ENCODE measurements at places on chromosomes 12 and 14. TPM values are rescaled to one million over a fixed set of nuclear protein-coding genes. Genes with fewer than 3 reads are reported as not detected.
A peak's percentile ranks its signal among the peaks of the same experiment; 100 is the strongest.

DNA sequence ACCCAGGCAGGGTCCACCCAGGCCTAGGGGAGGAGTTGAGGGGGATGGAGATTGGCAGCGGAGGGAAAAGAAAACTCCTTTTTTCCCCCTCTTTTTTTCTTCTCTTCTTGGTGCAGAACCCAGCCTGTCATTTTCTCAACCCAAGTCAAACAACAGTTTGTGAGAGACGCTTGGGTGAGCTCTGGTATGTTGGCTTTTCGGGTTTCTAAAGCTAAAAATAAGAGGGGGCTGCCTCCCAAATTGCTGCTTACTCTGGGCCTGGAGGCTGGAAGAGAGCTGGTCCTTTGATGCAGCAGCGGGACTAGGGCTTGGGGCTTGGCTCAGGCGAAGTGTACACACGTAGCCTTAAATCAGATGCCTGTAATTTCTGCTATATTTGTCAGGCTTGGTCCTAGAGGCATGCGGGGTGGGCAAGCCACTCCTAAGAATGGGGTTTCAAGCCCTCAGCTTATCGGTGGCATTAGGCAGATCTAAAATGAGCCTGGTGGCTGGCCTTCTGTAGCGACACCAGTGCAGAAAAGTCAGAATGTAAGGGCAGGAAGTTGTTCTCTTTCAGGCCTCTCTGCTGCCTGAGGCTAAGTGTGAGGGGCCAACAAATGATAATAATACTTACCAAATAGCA is 816 bp upstream of the SLC8A3 start:
- DNase-seq = no peak

DNA sequence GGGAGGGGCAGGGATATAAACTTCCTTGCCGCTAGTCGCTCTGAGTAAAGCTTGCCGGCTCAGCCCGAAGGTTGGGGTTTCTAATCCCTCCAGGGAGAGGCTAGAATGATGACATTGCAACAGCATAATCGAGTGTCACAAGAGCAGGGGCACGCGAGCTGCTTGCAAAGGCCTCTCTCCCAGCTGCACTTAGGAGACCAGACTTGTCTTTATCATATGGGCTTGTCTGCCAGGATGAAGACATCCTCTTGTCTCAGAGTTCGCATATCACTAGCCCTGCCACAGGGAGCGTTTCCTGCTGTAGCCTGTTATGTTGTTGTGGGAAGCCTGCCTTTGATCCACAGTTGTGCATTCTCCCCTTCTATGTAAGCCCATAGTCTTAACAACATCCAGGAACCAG is 180.0 kb downstream of the ESR2 start:
- no peak for DNase-seq

DNA sequence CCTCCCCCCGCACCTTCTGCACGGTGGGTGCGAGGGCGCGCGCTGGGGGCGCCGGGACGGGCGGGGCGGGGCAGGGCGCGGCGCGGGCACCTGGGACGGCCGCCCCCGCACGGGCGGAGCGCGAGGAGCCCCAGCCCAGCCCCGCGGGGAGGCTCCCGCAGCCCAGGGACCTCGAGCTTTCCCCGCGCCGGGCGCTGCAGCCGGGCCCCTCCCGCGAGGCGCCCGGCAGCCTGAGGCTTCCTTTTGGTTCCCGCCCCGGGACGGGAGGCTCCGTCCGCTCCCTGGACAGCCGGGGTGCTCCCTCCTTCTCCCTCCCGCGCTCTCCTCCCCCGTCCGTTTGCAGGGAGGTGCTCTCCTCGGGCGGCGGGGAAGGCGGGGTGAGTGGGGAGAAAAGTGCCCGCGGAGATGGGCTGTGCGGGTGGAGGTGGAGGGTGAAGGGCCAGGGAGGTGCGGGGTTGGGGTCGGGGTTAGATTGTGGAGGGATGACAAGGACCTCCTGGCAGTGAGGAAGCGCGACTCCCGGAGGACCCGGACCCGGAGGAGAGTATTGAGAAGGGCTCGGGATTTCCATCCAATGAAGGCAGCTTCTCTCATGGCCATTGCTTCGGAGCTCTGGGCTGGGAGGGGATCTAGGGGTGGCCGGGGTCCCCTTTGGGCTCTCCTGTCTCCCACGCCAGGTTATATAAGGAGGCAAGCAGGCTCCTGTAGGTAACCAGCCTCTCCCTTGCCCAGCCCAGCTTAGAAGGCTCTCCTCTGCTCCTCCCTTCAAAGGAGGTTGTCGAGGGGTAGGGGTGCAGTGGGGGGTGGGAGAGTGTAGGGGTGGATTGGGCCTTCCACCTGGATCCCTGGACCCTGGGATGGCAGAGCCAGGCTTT is 645 bp downstream of the JDP2 start:
- DNase-seq = no peak

DNA sequence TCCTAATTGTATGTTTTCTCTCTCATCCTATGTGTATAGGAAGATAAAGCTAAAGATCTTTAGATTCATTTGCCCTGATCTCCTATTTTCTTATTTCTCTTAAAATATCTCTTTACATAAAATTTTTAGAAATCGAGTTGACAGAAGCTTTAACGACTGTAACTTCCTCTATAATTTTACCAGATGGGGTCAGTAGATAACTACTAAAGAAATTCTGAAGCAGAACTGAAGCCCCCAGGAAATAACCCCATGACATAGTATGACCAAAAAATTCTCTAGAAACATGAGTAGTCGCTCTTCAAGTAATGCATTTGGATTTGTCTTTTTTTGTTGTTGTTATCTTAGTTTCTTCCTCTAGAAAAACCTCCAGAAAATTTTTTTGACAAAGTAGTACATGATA is 288.0 kb downstream of the ERC1 start:
- DNase-seq = no peak

DNA sequence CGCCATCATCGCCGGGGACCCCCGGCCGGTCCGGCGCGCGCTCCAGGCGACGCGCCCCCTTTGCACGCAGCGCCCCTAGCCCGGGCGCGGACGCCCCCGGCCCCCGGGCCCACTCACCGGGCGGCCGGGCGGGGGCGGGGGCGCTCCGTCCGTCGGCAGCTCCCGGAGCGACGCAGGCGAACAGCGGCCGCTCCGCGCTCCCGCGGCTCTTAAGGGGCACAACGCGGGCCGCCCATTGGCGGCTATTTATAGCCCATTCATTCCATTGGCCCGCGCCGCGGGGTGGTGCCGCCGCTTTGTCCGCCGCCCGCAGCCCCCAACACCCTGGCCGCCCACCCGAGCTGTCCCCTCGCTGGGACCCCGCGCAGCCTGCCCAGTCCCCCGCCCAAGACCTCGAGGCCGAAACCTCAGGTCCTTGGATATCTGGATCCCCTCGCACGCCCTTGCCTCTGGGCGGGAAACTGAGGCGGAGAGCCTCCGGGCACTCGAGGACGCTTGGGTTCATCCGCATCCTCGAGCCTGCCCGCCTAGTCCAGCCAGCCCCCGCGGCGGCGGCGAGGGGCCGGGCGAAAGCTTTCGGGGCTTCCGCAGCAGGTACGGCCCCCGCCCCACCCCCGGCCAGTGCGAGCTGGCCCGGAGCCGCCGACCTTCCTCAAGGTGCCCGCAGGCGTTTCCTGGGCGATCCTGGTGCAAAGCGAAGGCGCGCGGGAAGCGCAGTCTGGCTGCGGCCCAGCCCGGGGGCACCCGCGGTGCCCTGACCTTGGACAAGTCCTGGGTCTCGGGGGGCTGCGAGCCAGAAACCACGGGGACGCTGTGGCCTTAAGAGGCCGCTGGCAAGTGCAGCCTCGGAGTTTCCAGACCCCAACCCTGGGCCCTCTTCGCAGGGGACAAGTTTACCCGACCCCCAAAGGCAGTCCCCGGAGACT is at the start of gene CKB:
Gene CKB (minus strand): TSS at position 182 of the 926 bp plus-strand sequence. CDS start 337 bp downstream, outside the sequence.
- DNase-seq = peak; percentile 51

DNA sequence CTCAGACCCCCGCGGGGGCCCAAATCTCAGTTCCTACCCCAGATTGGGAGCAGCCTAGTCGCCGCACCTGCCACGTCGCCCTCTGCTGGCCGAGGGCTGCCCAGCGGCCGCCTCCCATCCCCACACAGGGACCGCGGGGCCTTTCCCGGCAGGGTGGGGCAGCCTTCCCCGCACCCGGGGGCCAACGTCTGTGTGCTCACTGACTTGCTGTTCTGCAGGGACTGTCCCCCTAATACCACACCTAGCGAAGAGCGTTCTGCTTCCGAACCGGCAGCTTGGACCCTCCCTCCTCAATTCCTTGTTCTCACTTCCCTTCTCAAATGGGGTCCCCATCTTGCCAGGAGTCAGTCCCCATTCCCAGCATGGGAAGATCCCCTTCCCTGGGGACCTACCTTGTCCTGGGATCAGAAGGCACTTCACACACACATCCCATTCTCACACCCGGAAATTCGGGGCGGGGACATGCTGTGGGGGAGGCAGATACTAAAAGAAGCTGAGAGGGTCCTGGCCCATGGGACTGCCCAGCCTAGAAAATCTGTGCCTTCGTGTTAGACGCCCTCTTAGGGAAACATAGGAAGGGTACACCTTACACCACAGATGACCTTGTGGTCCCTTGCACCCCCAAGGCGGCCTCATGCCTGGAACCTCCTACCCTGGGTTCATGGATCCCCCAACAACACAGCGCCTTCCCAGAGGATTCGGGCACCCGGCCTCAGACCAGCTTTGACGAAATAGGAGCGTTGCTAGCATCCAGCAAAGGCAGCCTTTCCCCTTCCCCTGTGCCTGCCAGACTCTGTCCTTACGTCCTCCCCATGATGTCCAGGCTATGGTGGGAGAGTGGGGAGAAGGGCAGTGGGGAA is 16.4 kb downstream of the ACVRL1 start:
- peak; percentile 38 for DNase-seq

DNA sequence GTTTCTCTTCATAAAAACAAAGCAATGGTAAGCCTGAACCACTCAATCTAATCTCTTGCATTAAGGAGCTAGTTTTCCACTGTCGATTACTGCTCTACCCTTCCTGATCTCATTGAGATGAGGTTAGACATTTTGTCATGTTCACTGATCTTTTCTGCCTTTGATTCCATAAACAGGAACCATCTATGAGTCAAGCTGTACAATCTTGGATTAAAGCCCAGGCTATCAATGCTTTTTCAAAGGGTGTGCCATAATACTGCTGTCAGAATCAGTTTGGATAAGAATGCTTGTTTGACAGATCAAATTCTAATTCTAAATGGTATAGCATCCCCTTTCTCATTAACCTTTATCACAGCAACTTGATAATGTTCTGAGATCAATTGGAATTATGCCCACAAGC is 16.1 kb downstream of the GRIP1 start:
- no peak for DNase-seq

GRCh38 chr12:1305791-1306500 is 288.4 kb downstream of the FBXL14 start:
- no peak for DNase-seq

DNA sequence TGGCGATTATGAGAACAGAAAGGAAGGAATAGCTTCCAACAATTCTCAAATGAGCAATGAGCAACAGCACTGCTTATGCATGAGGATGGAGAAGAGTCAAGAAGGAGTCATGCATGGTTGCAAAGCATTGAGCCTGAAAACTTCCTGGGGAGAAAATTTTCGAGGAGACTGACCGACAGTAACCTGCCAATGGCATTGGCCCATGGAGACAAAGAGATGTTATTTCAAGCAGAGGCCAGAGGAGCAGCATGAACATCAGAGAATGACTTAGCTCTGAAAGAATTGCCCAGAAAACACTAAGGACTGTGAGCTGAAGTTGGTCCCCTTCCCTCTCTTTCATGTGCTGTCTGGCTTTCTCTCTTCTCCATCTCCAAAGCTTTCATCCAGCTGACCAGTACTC is 343.4 kb downstream of the ADAMTS20 start:
- DNase-seq = no peak

GRCh38 chr12:124423761-124424515 is 129.0 kb downstream of the RFLNA start:
- no peak for DNase-seq

DNA sequence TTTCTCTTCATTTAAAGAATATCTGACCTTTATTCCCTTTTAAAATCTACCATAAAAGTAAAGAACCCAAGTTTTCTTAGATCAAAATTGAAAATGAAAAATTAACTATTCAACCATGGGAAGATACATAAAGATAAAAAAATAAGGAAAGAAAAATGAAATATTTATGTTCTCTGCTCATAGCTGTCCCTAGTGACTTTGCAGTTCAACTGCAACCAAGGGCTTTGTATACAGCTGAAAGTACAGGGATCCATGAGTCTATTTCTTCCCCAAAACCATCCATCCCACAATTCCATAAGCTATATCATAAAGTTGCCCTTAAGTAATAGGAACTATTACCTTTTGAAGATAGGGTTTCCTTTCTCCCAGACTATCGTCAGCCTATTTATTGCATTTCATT is 113.1 kb downstream of the ITPR2 start:
- no peak for DNase-seq

GRCh38 chr14:50344876-50345563 is 32.9 kb downstream of the DMAC2L start:
- DNase-seq = no peak

DNA sequence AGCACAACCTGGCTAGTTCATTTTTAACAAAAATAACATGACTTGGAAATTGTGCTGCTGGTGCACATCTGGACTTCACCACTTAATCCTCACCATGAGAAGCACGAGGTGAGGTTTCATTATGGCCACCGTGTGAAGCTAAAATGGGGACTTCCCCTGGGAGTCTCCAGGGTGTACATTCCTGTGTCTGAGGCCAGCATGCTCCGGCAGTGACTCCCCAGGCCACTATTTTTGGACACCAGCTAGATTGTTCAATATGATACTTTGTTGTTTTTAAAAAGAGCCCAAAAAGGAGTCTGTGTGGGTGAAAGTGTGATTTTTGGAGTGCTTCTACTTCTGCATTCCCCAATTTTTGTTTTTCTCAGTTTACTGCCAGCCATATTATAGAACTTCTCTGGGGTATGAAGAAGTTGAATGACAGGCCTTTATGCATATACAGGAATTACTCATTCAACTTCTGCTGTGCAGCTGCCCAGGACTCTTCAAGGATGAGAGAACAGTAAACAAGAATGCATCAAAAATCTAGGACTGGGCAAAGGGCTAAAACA is 16.9 kb upstream of the AICDA start:
- DNase-seq = no peak

- no peak for DNase-seq
These were observed 156.4 kb upstream of the HMGA2 start for GRCh38 chr12:65667932-65668331.

DNA sequence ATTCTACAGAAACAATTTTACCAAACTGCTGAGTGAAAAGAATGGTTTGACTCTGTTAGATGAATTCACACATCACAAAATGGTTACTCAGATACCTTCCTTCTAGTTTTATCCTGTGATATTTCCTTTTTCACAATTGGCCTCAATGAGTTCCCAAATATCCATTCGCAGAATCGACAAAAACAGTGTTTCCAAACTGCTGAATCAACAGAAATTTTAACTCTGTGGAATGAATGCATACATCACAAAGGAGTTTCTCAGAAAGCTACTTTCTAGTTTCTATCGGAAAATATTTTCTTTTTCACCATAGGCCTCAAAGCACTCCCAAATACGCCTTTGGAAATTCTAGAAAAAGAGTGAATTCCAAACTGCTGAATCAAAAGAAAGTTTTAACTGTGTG is 525.0 kb downstream of the ALG10 start:
- DNase-seq = no peak

- DNase-seq = no peak
These were observed 15.4 kb upstream of the NIN start for GRCh38 chr14:50846226-50846880.

GRCh38 chr14:104873380-104874055 is 8.4 kb downstream of the CEP170B start:
- no peak for DNase-seq

MYO1A gene
- under 0.01 TPM for total RNA-seq

ADGRD1 gene
- total RNA-seq = 0.54 TPM

TMEM119 gene
- total RNA-seq = under 0.01 TPM

SPIC gene
- total RNA-seq = not detected

CPNE6 gene
- total RNA-seq = not detected

All from hematopoietic multipotent progenitor cell (in vitro differentiated cells).